GM13976 (cell line): ENCODE measurements at places on chromosomes 16 and 17.

DNA sequence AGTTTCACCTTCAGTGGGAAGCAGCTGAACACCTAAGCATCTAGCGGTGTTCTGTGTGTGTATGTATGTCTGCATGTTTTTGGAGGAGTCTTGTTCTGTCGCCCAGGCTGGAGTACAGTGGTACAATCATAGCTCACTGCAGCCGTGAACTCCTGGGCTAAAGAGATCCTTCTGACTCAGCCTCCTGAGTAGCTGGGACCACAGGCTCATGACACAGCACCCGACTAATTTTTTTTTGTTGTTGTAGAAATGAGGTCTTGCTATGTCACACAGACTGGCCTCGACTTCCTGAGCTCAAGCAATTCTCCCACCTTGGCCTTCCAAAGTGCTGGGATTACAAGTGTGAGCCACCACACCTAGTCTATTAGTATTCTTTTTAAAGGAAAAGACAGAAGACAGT, 30.2 kb upstream of the FAAP100 start:
- no peak for DNase-seq

- no peak for DNase-seq
Measured at GRCh38 chr16:25372716-25373115, 115.1 kb upstream of the ZKSCAN2 start.

DNA sequence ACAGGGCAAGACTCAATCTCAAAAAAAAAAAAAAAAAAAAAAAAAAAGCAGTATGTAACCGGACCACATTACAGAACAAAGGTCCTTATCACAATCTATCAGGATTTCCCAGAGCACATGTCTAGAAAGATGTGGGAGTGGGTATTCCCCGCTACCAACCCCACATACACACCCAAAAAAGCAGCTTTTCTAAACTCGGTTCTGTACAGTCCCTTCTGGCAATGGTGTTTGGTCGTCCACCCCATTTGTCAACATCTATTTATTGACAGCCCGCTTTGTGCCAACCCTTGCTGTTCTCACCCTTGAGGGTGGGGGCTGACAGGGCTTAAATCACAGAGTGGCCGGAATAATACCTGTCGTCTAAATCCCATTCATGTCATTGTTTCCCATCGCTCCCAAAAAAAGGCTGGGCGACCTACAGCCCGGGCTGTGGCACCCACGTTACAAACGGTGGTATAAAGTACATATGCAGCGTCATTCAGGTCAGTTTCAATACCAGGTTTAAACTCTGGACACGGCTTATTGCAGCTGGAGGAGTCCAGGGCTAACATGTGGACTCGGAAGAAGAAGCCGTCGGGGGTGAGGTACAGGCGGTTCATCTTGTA, 3.6 kb downstream of the C17orf58 start:
- no peak for DNase-seq

DNA sequence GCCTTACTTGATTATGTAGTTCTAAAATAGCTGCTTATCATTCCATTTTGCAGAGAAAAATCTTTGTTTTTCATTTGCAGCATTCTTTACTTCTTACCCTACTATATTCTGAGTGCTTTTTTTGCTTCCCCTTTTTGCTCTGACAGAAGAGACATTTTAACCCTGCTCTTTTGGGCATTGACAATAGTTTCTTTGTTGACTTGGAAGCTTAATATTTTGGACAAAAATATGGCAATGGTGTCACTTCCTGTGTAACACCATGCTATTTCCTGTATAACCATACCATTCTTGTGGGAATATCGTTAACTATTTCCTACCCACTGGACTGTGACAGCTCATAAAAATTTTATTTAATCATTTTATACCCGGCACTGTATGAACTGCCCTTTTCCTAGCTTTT, 747.1 kb downstream of the CDH8 start:
- no peak for DNase-seq

- DNase-seq = no peak
Measured at GRCh38 chr16:13633391-13633861, 286.5 kb upstream of the ERCC4 start.

- DNase-seq = no peak
Measured at GRCh38 chr16:1667271-1667670, 10.8 kb upstream of the JPT2 start.

DNA sequence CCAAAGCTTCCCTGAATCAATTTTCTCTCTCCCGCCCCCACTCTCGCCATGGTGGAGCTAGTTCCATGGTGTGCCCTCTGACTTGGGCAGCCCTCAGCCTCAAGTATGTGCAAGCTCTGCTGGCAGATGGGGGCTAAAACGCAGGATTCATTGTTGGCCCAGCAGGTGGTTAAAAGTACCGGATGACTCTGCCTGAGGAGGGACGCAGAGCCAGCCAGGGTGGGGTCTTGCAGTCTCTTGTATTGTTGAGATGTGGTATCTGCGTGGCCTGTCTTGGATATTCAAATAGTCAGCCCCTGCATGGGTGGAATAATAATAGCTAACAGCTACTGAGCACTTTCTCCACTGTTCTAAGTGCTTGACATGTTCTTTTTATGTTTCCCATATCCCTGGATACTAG, 36.7 kb upstream of the CPNE2 start:
- DNase-seq = no peak

GRCh38 chr17:62724398-62725146, 83.5 kb downstream of the MARCHF10 start:
- peak; percentile 71 for DNase-seq

DNA sequence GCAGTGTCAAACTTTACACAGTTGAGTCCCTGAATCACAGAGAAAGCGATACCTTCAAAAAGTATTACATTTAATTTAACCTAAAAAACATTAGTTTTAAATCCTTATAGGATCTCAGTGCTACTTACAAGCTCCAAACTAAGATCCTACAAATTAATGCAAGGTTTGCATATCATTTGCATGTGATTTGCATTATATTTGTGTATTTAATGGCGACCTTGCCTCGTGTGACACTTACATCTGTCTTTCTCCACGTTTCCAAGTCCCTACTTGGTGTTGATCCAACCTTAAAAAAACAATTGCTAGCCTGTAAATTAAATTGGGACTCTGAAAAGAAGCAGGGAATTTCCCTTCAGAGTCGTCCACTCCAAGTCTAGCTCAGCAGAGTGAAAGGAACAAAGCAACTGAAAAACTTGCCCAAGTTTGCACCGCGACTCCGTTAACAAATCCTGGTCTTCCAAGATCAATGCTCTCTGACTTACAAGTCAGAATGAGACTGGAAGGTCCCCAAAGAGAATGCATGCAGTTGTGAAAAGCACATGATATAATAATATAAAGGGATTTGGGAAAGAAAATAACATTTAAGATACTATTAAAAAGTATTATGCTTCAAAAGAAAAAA, 739 bp upstream of the FAM117A start:
- no peak for DNase-seq
